Activated CD4-positive, alpha-beta T cell treated with anti-CD3 and anti-CD28 coated beads, Interleukin-2, amount 50 U/mL, for 24 hours (primary cell): ENCODE measurements at places on chromosomes 7 and 10.

- no peak for DNase-seq
These were observed 31.3 kb downstream of the THNSL1 start for GRCh38 chr10:25047591-25048301.

GRCh38 chr7:82156168-82156567 lies 287.4 kb downstream of the CACNA2D1 start:
- DNase-seq = no peak

DNA sequence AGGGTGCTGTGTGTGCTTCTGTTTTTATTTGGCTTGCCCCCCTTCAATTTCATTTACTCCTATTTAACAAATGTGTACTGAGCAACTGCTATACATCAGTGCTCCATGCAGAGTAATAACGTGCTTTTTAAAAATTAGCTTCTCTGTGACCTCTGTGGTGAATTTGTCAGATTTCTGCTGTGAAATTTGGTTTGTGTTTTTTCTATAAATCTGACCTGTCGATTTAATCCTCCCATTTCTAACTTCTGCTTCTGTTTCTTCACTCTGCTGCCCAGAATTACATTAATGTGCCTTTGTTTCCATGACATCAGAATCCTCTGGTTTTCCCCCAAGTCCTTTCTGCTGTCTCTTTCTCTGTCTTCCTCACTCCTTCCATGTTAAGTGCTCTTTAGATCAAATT lies 123.8 kb upstream of the CACNA2D1 start:
- no peak for DNase-seq

DNA sequence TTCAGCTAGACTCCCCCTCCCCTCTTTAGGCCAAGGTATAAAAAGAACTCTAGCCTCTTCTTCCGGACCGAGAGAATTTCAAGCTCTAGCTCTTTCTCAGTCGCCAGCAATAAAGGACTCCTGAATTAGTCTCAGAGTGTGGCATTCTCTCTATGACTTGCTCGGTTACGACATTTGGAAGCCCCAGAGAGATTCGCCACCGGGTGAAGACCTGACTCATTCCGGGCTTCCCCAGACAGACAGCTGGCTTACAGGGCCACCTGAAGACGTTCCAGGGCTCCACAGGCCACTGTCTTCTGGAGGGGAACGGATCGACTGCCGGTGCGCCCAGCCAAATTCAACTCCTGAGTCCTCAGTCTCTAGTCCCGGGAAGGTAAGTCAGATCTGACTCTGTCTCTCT lies at the start of gene AKR1B15:
TSS of gene AKR1B15 (plus strand) at position 234 of the 400 bp plus-strand sequence. CDS start 15,510 bp downstream, outside the sequence.
- no peak for DNase-seq

- no peak for DNase-seq
These were observed 13.4 kb downstream of the HIP1 start for GRCh38 chr7:75725306-75725705.

GRCh38 chr7:102021841-102022618 lies 204.6 kb downstream of the CUX1 start:
- DNase-seq = no peak

DNA sequence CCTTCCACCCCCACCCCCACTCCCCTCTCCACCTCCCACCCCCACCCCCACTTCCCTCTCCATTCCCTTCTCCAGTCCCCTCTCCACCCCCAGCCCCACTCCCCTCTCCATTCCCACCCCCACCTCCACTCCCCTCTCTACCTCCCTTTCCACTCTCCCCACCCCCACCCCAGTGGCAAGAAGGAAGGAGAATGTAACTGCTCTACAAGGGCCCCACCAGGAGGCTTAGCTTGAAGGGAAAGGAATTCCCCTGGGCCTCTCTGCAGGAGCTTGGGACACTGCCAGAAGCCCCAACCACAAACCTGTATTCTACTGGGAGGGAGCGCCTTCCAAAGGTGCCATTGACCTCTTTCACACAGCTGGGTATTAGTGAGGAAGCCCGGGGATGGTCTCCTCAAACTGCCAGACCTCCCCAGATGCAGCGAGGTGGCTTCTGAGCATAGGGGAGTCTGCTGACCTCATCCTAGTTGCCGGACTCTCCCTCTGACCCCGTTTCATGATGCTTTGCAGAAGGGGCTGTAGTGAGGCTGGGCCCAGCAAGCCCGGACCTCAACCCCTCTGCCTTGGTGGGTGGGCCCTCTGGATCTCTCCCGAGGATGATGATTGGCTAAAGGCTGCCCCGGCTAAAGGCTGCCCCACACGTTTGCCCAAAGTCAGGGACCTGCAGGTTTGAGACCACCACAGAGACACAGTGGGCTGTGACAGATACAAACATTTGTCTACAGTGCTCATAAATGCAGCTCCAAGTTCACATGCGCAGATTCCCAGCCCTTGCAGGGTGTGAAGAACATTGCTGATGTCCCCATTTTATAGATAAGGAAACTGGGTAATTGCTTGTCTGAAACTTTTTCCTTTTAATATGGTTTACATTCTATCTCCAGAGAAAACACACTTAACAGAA lies 2.9 kb downstream of the DEPP1 start:
- no peak for DNase-seq

DNA sequence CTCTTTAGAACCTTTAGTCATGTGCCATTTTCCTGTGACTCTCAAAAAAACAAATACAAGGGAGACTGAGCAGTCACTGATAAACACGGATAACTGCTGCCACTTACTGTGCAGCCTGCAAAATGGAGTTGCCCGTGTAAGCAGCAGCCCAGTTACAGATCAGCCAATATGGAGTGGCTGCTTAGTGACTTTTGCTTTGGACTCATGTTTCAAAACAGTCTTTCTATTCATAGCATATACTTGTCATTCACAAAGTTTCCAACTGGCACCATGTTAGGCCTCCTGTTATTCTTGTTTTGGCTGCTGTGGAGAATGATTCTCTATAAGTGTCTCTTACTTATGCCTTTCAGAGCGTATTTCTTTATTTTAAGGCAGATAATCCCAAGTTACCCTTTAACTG lies 3.0 kb downstream of the FAM204A start:
- DNase-seq = no peak

DNA sequence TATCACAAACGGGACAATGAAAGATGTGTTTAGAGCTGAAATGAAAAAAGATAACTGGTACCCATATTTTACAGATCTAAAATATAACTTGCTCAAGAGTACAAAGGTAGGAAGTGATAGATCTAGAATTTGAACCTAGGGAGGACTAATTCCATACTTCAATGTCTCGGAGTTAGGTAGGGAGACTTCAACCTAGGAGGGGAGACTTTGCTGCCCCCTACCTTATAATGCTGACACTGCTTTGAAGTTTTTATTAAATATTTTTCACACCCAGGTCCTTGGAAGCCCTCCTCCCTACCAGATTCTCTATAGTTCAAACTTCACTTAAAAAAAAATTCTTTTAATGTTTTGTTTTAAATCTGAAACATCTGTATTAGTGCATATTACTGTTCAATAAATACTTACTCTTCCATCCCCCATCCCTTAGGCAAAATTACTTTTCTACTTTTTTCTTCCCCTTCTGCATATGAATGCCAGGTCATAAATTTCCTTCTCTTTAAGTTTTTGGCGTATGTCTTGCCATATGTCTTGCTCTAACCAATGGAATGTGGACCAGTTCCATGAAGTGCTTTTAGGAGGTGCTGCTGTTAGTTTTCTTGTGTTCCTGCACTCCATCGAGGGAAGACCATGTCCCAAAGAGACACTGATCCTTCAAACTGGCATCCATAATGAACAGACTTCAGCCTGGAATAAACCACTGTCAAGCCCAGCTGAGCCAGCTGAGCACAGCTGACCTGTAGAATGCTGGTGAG lies 57.8 kb downstream of the MICU1 start:
- no peak for DNase-seq

GRCh38 chr10:5274795-5275194 lies 78.2 kb downstream of the AKR1C4 start:
- no peak for DNase-seq

GRCh38 chr7:134836447-134836846 lies 57.0 kb downstream of the CALD1 start:
- DNase-seq = no peak

DNA sequence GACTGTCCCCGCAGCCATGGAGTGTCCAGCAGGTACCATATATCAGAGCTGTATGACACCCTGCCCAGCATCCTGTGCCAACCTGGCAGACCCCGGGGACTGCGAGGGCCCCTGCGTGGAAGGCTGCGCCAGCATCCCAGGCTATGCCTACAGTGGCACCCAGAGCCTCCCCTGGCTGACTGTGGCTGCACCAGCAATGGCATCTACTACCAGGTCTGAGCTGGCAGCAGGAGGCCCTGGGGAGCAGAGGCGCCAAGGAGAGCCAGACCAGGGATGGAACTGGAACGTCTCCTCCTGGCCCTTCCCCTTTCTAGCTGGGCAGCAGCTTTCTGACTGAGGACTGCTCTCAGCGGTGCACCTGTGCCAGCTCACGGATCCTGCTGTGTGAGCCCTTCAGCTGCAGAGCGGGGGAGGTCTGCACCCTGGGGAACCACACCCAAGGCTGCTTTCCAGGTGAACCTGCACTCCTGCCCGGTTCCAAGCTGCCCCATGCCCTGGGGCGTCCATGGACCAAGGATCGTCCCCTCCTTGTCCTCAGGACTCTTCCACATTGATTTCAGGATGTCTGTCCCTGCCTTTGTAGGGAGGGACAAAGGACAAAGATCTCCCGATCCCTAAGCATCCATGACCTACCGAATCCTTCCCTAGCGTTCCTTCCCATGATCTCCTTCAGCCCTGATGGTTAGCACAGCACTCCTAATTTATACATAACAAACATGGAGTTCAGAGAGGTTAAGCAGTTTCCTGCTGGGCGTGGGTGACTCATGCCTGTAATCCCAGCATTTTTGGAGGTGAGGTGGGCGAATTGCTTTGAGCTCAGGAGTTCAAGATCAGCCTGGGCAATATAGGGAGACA lies 33.3 kb downstream of the EPHB4 start:
- DNase-seq = no peak

GRCh38 chr10:24756283-24756682 lies 32.6 kb upstream of the ARHGAP21 start:
- no peak for DNase-seq

DNA sequence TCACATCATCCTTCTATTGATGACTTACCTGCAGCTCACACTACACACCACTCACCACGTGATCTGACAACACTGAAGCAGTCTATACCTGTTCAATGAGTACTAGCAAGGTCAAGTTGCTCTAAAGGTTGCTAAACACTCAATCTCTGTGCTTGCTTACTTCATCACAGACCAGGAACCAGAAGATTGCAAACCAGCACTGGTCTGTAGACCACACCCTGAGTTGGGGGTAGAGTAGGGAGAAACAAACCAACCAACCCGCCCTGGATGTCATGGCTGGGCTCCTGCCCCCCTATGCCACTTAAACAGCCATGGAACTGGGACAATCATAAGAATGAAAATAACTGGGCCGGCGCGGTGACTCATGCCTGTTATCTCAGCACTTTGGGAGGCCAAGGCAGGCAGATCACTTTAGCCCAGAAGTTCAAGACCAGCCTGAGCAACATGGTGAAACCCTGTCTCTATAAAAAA lies 19.6 kb downstream of the DLG5 start:
- DNase-seq = no peak

DNA sequence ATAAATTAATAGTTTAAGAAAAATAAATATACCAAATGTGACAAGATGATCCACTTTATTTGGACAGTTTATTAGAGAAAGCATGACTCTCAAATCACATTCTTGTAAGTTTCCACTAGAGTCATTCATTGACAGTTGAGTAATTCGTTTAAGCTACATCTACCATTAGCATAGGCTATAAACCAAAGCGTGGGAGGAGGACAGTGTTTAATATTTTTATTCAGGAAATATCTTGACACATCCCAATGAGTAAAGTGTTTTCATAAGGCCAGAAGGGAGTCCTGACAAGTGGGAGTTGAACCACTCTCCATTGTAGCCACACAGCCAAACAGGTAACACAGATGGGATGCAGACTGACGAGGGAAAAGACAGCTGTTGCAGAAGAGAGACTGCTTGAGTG lies 386.5 kb upstream of the SEMA3D start:
- DNase-seq = no peak

DNA sequence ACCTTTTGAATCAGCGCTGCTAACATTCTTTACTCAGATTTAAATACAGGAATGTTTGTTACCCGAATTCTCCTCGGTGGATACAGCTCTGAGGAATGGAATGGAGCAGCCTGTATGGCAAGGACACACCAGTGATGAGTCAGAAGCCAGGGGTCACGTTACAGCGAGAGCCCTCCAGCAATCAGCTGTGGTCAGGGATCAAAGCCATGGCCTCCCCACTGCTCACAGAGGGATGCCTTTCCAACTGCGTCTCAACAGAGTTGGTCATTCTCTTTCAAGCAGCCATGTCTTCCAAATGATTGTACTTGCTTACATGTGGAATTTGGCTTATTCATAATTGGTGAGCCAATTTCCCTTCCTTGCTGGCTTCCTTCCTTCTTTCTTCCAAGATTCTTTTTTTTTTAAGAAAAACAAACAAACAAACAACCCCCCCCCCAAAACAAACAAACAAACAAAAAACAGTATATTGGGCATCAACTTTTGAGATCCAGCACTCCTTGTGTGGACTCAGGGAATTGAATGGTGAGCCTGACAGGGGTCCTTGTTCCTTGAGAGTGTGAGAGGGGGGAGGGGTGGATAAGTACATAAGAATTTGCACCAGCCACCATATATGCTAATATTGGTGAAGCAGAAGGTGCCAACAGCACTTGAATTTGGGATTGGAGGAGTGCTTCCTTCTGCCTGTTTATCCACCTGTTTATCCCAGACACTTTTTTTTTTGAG lies 100.2 kb downstream of the ATXN7L1 start:
- DNase-seq = no peak

GRCh38 chr10:1380088-1380671 lies 324.0 kb downstream of the WDR37 start:
- DNase-seq = no peak

DNA sequence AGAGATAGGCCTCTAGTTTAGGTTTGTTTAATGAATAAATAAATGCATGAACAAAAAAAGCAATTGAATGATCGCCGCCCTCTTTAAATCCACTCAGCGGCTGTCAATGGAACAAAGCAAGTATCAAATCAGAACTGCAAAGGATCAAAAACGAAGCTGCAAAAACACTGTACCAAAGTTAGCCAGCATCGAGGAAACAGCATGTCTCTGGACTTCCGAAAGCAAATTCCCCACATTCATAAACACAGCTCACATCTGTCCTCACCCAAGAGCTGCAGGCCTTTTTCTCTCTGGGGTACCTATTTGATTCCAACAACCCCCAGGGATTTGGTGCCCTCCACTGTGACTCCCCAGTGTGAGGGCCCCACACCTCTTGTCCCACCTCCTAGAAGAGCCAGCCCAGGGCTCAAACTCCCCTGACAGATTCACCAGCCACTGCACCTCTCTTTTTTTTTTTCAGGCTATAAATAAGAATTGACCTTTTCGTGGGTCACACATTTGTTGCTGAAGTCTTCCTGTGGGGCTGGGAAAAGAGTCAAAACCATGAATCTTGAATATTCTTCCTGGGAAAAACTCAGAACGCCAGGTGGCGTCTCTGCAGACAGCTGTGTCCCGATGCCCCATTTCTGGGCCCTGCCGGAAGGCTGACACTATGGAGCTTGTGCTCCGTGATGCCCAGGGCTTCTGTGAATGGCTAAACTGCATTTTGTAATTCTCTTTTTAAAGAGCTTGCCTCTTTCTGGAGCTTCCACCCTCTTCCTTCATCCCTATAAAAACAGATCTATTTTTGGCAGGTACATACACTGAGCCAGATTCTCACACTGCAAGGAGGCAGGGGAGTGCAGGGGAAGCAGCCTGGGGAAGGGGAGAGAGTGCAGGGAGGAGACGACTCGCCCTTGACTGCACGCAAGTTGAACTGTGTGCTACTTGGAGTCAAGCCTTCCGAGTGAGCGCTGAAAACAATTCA lies 51.7 kb downstream of the HSPA12A start:
- DNase-seq = no peak
